ENCODE measurements at places on chromosomes 16 and 17.

GRCh38 chr17:83191388-83192160 lies 112.2 kb downstream of the METRNL start:
- no peak for DNase-seq

DNA sequence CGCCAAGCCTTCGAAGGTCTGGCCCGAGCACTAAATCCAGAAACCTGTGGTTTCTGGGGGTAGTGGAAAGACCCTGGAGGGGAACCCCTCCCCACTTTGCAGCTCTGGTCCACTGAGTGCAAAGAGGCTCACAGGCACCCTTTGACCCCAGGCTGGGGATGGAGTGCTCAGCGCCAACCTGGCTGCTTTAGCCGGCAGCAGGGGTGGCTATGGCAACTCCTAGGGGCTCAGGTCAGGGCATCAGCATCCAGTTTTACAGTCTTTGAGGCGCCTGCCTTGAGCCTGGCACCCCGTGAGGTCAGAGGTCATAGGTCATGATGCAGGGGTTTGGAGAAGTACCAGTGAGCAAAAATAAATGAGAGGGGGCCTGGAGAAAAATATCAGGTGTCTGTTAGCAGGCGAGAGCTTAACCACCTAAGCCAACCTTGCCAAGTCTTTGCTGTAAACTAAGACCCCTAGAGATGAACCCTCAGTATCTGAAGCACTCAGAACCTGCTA lies 17.9 kb downstream of the CA7 start:
- DNase-seq, result no peak

- DNase-seq, result no peak
These were observed 260.3 kb downstream of the FTO start for GRCh38 chr16:53964145-53964790.

DNA sequence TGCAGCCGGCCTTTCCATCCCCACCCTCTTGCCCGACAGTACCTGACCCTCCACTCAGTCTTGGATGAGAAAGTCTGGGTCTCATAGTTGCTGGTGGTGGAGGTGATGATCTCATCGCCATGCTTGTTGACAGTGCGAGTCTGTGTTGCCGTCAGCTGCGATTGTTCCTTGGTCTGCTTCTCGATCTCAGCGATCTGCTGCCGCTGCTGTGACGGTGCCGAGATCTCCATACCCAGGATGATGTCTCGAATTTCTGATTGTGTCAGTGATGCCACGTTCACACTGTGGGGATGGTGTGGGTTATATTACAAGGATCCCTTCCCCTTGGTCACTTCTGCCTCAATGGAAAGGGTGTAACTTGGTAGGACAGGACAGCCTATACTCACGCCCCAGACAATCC lies 4.1 kb upstream of the RILP start:
- no peak for DNase-seq

GRCh38 chr17:34620458-34620857 lies 41.1 kb downstream of the TMEM132E start:
- DNase-seq, result no peak

DNA sequence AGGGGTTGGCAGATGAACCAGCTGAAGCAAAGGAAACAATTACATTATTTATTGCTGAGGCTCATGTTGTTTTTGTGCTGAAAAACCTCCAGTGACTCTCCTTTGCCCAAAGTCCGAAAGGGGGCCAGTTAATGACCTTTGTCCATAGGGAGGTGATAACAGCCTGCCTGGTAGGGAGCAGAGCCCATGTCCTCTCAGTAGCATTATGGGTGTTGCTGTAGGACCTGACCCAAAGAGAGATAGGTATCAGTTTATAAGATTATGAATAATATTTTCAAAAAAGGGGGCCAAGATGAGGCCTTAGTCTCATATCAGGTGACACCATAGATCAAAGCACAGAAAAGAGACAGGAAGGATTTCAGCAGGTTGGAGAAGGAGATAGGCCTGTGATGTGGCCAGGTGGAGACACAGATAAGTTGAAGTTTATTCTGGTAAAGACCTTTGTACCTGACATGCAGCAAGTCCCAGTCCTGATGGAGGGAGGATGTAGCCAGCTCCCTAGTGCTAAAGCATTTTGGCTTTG lies 55.1 kb downstream of the CENPV start:
- DNase-seq, result no peak

DNA sequence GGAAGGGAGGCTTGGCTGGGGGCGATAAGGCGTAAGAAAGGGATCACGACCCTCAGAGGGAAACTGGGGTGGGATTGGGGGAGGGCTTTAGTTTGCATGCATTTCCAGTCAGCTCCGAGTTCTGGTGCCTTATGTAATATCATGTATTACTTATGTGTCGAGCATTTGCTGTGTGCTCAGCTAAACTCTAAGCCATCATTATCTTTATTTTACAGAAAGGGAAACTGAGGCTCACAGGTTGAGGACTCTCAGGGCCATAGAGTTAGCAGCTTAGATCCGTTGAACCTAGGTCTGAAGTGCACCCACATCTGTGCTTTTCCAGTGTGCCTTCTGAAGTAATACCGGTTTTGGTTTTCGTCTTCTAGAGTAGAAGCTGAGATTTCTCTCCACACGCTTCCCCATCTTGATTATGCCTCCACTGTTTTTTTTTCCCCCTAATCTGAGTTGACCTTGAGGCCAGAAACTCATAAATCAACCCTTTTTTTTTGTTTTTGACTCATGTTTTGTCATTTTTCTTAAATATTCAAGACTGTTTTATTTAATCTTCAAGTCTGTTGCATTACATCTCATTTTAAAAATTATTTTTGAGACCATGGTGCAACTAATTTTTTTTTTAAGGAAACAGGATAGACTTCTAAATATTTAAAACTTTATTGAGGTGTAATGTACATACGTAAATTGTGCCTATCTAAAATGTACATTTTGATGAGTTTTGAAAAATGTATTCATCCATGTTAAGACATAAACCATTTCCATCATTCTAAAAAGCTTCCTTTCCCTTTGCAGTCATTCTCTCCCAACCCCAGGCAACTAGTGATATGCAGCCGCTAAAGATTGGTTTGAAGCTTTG lies 741 bp downstream of the CYB5B start:
- DNase-seq, result no peak

GRCh38 chr17:12691173-12691572 lies 25.5 kb downstream of the MYOCD start:
- no peak for DNase-seq

DNA sequence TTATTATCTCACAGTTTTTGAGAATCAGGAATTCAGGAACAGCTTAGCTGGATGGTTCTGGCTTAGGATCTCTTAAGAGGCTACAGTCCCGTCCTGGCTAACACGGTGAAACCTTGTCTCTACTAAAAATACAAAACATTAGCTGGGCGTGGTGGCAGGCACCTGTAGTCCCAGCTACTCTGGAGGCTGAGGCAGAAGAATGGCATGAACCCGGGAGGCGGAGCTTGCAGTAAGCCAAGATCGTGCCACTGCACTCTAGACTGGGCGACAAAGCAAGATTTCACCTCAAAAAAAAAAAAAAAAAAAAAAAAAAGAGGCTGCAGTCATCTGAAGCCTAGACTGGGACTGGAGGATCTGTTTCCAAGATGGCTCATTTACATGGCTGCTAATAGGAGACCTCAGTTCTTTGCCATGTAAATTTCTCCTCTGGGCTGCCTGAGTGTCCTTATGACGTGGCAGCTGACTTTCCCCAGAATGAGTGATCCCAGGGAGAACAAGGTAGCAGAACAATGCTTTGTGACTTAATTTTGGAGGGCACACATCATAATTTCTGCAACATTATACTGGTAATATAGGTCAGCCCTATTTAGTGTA lies 95.8 kb upstream of the CORO6 start:
- no peak for DNase-seq

Data from AG04450 (cell line).